Endodermal cell (in vitro differentiated cells): ENCODE measurements at places on chromosomes 5 and 9. TPM values are rescaled to one million over a fixed set of nuclear protein-coding genes. Genes with fewer than 3 reads are reported as not detected.

Gene CNOT8
- 48.8 to 82.2 TPM (median 52.0 TPM) in 3 replicates for total RNA-seq

Gene CRHBP
- 7.6 to 17.7 TPM (median 15.2 TPM) in 3 replicates for total RNA-seq

Gene RAB14
- total RNA-seq: 33.0 to 40.7 TPM (median 37.8 TPM) in 3 replicates

Gene ZDHHC21
- total RNA-seq: 11.3 to 18.6 TPM (median 16.5 TPM) in 3 replicates

Gene CTSV
- total RNA-seq: 256 to 319 TPM (median 303 TPM) in 3 replicates

Gene STARD4
- total RNA-seq: 29.0 to 136 TPM (median 29.5 TPM) in 3 replicates

Gene MAP3K1
- 23.7 to 45.3 TPM (median 24.7 TPM) in 3 replicates for total RNA-seq

Gene IL7R
- total RNA-seq: 0.79 and 0.84 TPM in 2 replicates

Gene ASPN
- not detected in 2 replicates for total RNA-seq

Gene DNAJB5
- 19.8 and 20.7 TPM in 2 replicates for total RNA-seq

Gene PCDHGB3
- 0.40 to 1.1 TPM (median 0.61 TPM) in 3 replicates for total RNA-seq

Gene FBP2
- not detected in 2 replicates for total RNA-seq

Gene ARAP3
- total RNA-seq: 32.5 and 32.8 TPM in 2 replicates

DNA sequence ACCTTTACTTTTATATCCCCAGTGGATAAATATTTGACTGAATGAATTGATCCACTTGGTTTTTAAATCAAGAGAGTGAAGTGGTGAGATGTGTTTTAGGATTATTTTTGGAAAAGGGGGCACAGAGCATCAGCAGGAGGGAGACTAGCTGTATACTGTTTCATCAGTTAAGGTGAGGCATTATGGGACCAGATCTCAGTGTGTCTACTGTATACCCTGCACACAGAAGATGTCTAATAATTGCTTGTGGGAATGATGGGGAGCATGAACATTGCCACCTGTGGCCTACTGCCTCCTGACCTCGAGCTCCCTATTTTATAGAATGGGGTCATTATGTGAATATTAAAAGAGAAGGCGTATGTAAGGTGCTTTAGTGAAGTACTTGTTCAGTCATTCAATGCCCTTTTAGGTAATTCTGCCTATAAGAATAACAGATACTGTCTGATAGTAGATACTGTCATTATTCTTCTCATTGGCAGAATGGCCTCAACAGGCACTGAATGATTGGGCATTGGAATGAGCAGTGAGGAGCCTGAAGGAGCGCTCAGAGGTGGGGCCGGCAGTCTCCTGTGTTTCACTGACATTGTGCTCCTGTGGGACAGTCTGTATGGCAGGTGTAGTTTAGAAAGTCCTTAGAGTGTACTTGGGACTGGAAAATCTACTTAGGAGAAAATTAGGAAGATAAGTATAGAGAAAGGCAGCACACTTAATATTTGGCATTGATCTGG is 47.4 kb upstream of the FAM120AOS start:
- no peak for DNase-seq

GRCh38 chr5:75558981-75559632 is 47.4 kb downstream of the POLK start:
- no peak for DNase-seq

DNA sequence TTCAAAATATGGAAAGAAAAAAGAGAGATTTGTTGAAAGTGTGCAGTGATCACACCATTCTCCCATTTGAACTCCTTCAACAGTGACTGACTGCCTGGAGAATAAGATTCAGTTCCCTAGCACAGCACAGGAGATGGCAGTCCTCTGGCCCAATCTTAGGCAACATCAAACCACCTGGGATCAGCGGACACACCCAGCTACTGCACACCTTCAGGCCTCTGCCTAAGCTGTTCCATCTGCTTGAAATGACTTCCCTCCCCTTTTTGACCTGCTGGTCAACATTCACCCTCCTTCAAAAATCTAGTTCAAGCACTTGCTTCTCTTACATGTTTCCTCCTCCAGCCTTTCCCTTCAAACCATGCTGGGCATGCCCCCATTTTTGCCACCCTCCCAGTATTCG is 4.5 kb downstream of the MAPK9 start:
- no peak for DNase-seq

DNA sequence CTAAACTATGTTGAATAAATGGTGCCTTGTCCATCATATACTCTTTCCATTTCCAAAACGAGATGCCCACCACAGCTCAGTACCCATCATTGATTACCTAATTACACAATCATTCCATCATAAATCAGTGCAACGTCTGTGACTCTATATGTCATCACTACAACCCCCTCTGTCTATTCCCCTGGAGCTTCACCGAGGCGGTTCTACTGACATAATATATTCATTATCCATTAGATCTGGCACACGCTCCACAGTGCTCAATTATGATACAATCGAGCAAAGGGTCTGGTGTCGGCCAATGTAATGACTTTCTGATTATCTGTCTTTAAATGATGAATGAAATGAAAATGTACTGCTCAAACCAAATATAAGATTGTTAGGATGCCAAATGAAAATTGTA is 1737.7 kb upstream of the WWC1 start:
- no peak for DNase-seq

DNA sequence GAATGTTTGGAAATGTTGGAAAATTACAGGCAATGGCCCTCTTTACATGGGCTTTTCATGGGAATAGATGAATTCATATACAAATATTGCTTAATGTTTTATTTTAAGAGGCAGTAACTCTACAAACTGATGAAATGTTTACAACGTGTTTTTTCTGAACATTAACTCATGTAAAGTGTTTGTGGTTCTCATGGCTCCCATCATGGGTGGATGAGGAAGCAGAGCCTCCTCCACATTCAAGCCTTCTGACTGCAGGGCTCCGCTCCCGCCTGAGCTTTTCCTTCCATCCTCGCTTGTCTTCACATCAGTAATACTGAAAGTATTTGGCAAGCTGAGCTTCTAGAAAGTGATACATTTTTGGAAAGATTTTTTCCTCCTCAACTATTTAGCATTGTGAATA is 204.2 kb downstream of the ARHGAP26 start:
- peak; percentile 4 for DNase-seq

- DNase-seq: peak; percentile 86
Measured at GRCh38 chr5:77129391-77129990, 42.4 kb upstream of the ZBED3 start.

- no peak for DNase-seq
Measured at GRCh38 chr5:78622302-78622971, 26.1 kb downstream of the LHFPL2 start.

GRCh38 chr9:127680846-127681245 is 25.9 kb upstream of the CFAP157 start:
- DNase-seq: no peak

- no peak for DNase-seq
Measured at GRCh38 chr9:127064335-127064734, 58.1 kb downstream of the ANGPTL2 start.

DNA sequence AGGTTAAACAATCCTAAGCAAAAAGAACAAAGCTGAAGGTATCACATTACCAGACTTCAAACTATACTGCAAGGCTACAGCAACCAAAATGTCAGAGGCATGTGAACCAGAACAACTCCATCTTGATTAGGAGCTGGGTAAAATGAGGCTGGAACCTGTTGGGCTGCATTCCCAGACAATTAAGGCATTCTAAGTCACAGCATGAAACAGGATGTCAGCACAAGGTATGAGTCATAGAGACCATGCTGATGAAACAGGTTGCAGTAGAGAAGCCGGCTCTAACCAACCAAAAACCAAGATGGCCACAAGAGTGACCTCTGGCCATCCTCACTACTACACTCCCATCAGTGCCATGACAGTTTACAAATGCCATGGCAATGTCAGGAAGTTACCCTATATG is 252.0 kb downstream of the RASEF start:
- peak; percentile 82 for DNase-seq

GRCh38 chr5:172726966-172727365 is 44.0 kb downstream of the DUSP1 start:
- no peak for DNase-seq

DNA sequence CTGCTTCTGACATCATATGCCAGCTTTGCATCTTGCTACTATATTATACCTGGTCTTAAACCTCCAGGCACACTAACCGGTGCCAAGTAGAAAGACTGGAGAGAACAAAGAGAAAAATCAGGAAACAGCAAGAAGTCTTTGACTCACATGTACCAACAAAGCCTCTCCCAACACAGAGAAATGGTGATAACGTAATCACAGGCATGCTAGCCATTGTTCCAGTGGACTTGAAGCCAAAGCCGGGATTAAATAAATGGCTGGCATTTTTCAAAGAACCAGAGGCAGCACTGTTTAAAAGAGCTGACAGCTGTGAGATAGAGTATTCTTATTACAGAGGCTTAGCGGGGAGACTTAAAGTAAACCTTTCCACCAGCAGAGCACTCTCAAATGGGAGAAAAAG is 148.4 kb upstream of the NFIL3 start:
- DNase-seq: peak; percentile 54

- no peak for DNase-seq
Measured at GRCh38 chr5:98187945-98188344, 585.5 kb upstream of the RGMB start.

GRCh38 chr5:14036947-14037346 is 92.5 kb upstream of the DNAH5 start:
- DNase-seq: peak; percentile 72

GRCh38 chr5:66180282-66181155 is 36.4 kb downstream of the SREK1 start:
- DNase-seq: no peak

DNA sequence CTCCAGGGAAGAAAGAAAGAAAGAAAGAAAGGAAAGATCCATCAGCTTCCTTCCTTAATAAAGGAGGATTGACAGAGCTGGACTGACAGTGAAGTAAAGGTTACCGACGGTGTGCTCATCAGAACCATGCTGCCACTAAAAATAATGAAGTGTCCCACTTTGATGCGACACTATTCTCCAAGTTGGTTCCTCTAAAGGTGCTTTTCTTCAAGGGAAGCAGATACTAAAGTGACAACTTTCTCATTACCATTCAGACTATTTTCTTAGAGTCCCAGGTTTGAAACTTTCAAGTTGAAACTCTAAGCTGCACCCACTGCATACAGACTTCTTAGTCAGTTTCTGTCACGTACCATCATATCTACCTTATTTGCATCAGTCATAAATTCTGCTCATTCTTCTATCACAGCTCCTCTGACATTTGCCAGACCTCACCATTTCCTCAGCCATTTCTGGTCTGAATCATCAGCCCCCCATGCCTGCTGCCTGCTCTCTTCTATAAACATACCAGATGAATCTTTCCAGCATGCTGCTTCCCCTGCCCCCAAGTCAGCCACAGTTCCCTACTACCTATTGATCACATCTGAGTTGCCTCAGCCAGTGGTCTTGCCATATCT is 177.6 kb downstream of the DEPDC1B start:
- no peak for DNase-seq

- no peak for DNase-seq
Measured at GRCh38 chr5:135140446-135141204, 106.6 kb upstream of the PITX1 start.

- no peak for DNase-seq
Measured at GRCh38 chr5:154218786-154219185, 28.3 kb downstream of the GALNT10 start.

GRCh38 chr5:162837155-162837554 is 600.2 kb upstream of the CCNG1 start:
- DNase-seq: no peak

DNA sequence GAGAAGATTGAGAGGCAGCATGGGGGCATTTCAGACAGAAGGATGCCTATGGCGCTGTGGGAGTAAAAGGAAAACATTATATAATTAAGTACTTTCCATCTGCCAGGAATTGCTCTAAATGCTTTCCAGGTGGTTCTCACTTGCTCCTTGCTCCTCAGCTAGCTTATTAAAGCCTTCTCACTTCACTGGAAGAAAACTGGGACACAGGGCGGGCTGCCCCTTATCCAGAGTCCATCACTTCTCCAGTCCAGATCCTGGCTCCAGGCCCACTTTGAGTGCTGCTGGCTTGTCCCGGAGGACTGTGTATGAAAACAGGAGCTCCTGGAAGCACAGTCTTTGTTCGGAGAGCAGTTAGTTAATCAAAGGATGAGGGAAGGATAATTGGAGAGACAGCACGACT is 409.9 kb upstream of the ADAMTS16 start:
- no peak for DNase-seq

GRCh38 chr9:12631866-12632265 is 61.3 kb upstream of the TYRP1 start:
- DNase-seq: no peak

DNA sequence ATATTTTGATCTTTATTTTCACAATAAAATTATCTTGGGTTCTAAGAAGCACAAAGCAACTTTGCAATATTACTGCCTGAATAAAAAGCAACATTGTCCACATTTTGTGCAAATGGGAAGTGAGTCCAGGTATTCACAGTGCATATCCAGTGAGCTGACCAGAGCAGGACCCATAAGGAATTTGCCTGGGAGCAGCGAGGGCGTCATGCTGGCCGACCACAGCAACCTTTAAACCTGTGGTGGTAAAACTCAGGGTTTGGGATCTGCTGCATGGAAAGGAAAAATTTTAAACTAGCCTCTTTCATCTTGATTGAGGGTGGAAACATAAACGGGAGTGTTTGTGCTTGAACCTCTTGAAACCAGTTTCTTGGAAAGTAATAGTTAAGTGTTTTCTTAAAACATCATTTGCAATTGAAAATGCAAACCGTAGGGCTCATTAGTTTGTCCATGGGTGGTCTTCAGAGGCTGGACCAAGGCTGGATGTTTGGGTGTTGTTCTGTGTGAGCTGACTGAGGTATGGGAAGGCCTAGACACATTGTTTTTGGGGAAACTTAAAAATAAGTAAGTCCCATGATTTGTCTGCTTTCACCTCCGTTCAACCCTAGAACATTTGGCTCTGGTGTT is 85.0 kb upstream of the ANKH start:
- DNase-seq: peak; percentile 55

- DNase-seq: no peak
Measured at GRCh38 chr5:125486634-125487033, 740.2 kb upstream of the ZNF608 start.

GRCh38 chr9:137295238-137295811 is 6.7 kb downstream of the NRARP start:
- peak; percentile 83 for DNase-seq

GRCh38 chr5:96315431-96315830 is 117.6 kb downstream of the PCSK1 start:
- DNase-seq: no peak

DNA sequence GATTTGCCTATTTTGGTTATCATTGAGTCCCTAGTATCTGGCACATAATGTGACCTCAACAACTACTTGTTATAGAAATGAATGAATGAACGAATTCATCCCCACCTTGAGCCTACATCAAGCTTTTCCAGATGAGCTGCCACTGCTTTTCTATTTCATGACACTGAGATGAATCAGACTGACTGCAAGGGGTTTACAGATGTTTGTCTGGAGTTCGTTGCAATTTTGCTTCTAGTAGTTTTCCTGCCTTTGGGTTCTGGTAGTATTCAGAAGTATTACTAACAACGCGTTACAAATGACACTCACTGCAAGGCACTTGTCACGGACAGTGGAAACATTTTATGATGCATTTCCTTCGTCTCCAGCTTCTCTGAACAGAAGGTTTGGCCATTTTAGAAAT is 222.3 kb downstream of the CD180 start:
- DNase-seq: no peak

- peak; percentile 85 for DNase-seq
Measured at GRCh38 chr9:134217431-134218210, 53.3 kb upstream of the RNU6ATAC start.
